Forelimb muscle (tissue), 1 donor: ENCODE measurements at places on chromosomes 1 and 21.

GRCh38 chr1:21891621-21892479, 45.3 kb downstream of the HSPG2 start:
- DNase-seq = no peak

DNA sequence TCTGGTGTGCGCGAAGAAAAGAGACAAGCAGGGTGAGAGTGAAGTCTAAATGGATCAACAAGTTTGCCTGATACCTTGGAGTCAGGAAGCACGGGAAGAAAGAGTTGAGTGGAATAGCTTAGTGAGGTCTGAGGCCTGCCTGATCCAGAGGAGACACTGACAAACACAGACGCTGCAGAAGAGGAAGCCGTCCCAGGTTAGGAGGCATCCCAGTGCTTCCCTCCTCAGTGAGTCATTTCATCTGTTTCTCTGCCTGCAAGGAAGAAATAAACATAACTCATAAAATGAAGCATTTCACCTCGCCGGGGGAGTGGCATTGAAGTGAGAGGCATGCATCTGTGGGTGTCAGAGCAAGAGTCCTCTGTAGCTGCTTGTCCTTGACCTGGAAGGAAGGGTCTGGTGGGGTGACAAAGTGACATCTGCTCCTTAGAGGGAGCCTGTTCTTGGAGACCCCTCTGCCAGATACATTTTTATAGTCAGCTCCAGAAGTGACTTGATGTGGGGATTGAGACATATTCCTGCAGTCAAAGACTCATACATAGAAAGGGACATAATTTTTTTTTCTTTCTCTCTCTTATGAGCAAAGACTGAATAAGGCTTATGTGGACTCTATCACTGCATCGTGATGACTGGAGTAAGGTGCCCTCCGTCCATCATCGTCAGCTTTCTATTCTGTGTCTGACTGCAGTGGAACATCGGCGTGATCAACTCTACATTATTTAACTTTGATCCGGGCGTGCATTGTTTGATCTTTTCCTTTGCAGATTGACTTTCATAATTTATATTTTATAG, 256.7 kb downstream of the KIF26B start:
- DNase-seq = no peak

DNA sequence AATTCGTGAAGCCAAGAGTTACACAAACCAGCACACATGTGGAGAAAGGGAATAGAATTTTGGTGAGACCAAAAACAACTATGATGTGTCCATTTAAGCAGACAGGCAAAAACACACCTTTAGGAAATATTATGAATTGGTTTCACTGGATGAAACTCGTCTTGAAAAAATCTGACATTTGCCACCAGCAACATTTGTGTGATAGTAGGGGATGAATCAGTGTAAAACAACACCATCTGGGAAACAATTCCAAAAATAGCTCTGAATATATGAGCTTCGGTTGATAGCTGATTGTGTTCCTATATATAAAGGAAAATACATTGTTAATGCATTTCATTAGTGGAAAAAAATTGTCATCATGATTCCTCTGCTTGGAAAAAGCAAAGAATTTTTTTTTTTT, 327.8 kb downstream of the PAPPA2 start:
- no peak for DNase-seq

DNA sequence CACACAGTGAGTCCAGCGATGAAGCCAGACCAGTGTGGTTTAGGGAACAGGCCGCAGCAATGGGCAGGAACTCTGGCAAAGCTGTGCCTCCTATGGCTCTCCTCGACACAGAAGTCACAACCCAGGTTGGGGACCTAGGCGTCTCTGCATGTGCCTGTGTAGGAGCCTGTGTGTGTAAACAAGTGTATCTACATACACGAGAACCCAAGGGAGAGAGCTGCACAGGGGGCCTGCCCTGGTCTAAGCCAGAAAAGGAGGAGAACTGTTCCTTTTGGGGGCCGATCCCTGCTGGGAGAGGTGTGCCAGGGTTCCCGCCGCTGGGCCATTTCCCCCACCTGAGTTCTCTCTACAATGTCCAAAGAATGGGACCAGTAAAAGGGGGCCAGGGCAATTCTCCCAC, 56.0 kb downstream of the CD247 start:
- DNase-seq = no peak

GRCh38 chr1:234154320-234155251, 218.7 kb upstream of the COA6 start:
- DNase-seq = peak; percentile 28
